Neural progenitor cell (in vitro differentiated cells): ENCODE measurements at places on chromosomes 2 and 18.
A peak's percentile ranks its signal among the peaks of the same experiment; 100 is the strongest.

DNA sequence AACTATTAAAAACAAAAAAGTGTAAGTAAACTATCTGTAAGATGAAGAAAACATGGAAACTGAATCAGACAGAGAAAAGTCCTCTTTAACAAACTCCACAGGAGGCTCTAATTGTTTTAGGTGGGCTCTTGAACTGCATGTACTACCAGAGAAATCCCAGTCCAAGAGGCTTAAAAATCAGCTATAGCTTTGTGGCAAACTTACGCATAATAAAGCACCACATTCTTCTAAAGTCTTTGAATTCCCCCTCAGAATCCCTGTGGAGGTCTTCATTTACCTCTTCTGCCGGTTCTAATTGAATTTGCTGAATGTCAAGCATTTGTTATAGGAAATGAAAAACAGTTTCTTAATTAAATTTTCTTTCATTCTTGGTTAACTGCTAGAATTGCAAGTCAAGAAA, 40.8 kb downstream of the CHN1 start:
- peak; percentile 79 for DNase-seq

DNA sequence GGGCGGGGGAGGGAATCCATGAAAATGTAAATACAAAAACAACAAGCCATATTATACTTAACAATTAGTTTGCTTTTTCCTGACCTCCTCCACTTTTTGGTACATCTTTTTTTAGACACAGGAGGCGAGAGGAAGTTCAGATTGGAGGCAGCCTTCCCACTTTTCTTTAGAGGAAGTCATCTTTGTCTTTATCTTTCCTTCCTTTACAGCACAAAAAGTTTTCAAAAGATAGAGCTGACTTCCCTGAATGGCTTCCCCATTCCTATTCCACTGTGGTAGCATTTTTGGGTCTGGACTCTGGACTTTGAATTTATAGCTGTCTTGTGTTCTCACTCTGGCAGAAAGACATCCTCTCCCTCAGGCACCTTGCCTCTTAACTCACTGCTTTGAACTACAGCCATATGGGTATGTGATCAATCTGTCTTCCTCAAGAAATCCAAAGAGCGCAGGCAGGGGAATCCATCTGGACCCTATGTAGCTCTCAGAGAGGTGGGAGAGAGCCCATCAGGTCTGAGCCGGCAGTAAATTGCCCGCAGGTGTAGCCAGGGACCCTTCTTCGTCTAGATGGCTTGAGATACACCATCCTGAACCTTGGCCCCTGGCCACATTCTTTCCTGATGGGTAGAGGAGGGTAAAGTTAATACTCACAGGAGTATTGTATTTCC, 101.9 kb downstream of the AQP4 start:
- DNase-seq, result no peak

- DNase-seq, result peak; percentile 76
Observed at GRCh38 chr2:118202707-118203303, 114.5 kb downstream of the INSIG2 start.

- peak; percentile 58 for DNase-seq
Observed at GRCh38 chr2:22499082-22499839, 885.7 kb upstream of the KLHL29 start.

GRCh38 chr2:70962211-70962884, 16.1 kb upstream of the ANKRD53 start:
- no peak for DNase-seq

GRCh38 chr18:24443870-24444269, 16.6 kb upstream of the HRH4 start:
- DNase-seq, result no peak

- no peak for DNase-seq
Observed at GRCh38 chr2:239862613-239863012, 162.5 kb downstream of the NDUFA10 start.

- no peak for DNase-seq
Observed at GRCh38 chr2:104858006-104858978, 4.4 kb downstream of the POU3F3 start.

- no peak for DNase-seq
Observed at GRCh38 chr2:119086327-119086726, 72.2 kb downstream of the C1QL2 start.

DNA sequence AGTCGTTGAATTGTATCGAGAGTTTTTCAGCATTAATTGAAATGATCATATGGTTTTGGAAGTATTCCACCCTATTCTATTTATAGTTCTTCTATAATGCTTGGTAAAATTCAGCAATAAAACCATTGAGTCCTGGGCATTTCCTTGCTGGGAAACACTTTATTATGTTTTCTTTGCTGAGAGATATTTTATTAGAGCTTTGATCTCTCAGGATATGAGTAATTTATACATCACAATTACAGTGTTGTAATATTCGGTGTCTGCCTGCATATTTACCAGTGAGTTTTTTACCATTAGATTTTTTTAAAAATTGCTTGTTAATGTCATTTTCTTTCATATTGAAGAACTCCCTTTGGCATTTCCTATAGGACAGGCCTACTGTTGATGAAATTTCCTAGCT, 402.7 kb upstream of the FSIP2 start:
- DNase-seq, result no peak

DNA sequence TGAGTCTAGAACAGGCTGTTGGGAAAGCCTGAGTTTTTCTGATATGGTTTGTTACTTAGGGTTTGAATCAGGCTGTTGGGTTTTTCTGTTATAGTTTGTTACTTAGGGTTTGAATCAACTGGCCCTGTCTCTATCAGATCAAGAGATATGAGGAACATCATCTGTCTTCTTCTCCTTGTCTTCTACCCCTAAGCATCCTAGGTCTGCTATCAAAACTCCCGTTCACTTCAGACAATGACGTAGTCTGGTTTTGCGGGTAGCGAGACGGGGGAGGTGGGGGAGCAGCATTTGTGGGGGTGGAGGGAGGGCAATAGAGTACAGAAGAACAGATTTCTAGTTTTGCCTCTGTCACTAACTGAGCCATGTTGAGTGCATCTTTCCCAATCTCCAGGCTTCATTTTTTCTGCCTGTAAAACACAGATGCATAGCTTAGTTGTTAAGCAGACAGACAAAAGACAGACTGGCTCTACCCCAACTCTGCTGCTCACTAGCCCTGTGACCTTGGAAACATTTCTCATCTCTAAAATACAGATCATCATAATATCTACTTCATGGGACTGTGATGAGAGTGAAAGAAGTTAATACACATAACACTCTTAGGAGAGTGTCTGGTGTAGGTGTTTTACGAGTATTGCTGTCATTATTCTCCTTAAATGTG, 9.1 kb downstream of the TNP1 start:
- DNase-seq, result no peak

DNA sequence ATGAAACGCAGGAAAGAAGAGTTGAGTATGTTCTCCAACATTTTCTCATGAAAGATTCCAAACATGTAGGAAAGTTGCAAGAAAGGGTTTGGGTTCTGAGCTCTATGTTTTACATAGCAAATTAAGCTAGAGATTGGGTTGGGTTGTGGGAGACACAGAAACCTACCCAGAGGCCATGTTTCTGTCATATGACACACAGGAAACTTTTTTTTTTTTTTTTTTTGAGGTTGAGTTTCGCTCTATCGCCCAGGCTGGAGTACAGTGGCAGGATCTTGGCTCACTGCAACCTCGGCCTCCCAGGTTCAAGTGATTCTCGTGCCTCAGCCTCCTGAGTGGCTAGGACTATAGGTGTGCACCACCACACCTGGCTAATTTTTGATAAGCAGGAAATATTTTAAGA, 57.6 kb downstream of the DOCK10 start:
- no peak for DNase-seq

DNA sequence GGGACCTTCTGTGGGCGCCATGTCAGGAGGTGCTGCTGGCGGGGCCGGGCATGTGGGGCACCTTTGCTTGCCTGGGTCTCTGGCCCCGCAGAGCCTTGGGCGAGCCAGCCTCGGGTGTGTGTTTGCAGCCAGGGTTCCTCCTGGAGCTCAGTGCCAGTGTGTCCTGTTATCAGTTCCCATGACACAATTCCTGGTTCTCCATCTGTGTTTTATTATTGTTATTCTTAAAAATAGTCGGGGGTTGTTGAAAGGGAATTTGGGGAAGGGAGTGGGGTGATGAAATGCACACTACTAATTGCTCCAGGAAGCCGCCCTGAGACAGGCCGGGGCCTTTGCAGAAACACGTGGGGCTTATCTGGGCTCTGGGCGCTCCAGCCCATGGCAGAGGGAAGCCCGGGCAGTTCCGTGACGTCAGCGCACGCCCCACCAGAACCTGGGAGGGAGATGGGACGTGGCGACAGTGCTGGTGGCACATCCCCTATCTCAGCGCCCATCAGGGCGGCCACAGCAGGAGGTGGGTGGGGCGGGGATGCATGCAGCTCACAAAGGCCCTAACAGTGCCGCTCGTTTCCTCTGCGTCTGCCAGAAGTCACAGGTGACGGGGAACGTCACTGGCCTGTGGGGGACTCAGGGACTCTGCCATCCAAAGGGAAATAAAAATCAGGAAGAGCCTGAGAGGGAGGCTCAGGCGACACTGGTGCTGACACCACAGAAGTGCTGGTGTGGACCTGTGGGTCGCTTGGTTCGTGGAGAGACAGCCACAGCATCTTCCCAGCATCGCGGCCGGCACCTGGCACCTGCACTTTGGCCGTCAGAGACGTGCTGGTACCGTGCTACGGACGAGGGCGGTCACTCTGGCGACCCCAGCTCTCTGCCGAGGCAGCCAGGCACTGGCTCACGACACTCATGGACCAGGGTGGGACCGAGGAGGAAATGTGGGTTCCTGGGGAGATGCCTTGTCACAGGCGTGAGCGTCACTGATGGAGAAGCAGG, 131.0 kb downstream of the NFATC1 start:
- no peak for DNase-seq

DNA sequence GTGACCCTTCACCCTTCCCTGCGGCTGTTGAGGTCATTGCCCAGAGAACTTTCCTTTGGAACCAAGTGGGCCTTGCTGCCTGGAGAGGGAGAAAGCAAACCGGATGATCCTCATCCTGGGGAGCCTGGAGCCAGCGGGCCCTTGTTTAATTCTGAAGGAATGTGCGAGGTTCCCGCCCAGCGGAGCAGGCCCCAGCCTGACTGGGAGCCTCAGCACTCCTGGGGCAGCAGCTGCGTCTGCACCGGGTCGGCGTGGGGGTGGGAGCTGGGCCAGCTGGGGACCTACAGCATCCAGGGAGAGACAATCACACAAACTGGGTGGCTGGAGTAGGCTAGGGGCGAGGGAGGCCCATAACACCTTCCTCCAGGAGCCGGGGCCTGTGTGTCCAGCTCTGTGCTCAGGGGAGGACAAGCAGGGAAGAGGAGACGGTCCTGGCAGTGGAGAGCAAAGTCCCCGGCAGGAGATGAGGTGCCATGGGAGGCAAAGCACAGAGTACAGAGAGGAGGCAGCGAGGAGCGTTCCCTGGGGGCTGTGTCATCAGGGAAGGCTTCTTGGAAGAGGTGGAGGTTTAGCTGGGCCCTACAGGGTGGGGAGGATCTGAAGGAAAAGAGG, 61.9 kb upstream of the HAAO start:
- peak; percentile 49 for DNase-seq

GRCh38 chr2:7858624-7859023, 823.2 kb upstream of the ID2 start:
- no peak for DNase-seq
